ENCODE measurements at places on chromosomes 1 and 21.
A peak's percentile ranks its signal among the peaks of the same experiment; 100 is the strongest.

DNA sequence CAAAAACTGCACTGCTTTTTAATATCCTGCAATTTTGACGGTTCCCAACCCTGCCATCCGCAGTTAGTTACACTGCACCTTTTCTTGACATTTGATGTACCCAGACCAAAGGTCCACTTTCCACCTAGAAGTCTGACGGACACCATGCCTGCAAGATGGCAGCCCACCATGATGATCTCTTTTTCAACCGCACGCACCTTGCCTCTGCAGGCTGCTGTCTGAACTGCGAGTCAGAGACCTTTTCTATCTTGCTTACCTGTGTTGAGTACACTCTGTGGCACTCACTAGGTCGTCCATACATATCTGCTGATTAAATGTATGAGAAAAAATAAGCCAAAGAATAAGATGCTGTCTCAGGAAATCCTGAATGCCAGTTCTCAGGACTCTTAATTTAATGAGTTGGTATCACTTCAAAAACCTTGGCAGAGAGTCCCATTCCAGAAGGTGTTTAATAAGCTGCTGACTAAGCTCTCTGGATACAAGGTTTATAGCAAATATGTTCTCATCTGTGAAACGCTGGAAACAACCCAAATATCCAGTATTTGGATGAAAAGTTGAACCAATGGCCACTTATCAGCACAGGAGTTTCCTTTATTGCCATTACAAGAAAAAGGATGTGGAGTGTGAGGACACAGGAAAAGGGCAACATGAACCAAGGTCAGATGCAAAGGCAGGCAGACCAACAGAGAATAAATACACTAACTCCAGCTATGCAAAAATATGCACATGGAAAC, 37.9 kb downstream of the GNG12 start:
- DNase-seq, result peak; percentile 68

- no peak for DNase-seq
Measured at GRCh38 chr1:176987016-176987415, 177.5 kb downstream of the ASTN1 start.

GRCh38 chr1:201739492-201740085, 89.4 kb upstream of the IPO9 start:
- DNase-seq, result no peak

GRCh38 chr1:53410100-53410541, 49.1 kb upstream of the DMRTB1 start:
- DNase-seq, result no peak

DNA sequence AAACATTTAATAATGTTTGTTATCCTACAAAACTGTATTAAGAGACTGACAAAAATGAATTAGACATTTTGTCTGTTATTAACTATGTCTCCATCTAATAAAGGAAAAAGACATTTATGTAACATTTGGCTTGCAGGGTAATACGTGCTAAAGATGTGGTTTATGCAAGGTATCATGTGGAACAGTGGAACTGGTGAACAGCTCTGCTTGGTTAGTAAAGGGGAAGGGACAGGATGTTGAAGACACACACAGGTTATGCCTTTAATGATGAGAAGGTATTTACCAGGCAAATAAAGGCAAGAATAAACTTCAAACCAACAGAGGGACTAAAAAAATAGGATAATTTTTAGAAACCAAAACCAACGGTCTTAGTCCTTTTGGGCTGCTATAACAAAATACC, 93.1 kb downstream of the UCHL5 start:
- DNase-seq, result no peak

DNA sequence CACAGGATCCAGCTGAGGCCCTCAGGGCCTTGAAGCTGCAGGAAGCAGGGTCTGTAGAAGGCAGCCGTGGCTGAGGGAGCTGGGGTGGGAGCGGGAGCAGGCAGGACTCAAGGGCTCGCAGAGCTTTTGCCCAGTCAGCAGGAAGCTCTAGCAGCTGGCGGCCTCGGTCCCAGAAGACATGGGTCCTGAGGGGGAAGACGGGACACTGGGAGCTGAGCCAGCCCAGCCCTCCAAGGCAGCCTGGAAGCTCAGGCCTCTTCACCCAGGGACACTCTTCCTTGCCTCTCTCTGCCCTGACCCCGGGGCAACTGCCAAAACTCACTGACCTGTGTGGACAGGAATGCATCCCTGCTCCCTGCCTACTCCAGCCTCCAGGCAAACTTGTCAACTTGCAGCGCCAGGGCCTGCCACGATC, 8.9 kb downstream of the ADGRB2 start:
- no peak for DNase-seq

- DNase-seq, result no peak
Measured at GRCh38 chr1:153760440-153760839, 14.8 kb upstream of the SLC27A3 start.

DNA sequence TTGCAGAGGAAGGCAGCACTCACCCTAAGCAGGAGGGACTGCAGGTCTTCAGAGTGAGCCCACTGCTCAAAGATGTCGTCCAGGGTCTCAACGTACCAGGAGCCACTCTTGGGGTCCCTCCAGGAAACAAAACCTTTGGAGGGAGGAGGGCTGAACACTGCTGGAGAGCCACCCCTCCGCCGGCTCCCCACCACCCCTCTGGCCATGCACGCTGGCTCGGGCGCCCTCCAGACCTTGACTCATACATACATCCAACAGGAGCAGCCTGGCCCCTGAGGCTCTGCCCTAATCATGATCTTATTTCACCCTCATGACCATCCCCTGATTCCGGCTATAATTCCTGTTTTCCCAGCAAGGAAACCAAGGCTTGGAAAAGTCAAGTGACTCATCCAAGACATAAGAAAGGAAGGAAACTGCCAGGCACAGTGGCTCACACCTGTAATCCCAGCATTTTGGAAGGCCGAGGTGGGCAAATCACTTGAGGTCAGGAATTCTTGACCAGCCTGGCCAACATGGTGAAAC, 18.0 kb downstream of the CELA2B start:
- DNase-seq, result no peak

DNA sequence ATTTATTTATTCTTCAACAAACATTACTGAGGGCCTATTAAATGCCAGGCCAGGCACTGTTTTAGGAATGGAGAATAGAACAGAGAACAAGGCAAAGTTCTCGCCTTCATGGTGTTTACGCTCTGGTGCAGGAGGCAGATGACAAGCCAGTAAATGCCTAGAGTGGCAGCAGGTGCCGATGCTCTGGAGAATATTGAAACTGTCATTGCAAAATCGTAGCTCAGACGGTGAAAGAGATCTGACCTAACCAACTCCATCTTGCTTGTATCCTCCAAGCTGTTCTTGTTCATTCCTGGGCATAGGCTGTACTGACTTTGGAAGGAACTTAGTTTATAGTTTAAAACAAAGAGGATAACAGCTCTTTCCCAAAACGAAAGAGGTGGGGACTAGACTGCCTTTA, 13.5 kb upstream of the ENO1 start:
- DNase-seq, result no peak

- no peak for DNase-seq
Measured at GRCh38 chr1:39642796-39643195, 3.4 kb upstream of the HEYL start.

GRCh38 chr1:199821029-199821779, 206.3 kb upstream of the NR5A2 start:
- no peak for DNase-seq

DNA sequence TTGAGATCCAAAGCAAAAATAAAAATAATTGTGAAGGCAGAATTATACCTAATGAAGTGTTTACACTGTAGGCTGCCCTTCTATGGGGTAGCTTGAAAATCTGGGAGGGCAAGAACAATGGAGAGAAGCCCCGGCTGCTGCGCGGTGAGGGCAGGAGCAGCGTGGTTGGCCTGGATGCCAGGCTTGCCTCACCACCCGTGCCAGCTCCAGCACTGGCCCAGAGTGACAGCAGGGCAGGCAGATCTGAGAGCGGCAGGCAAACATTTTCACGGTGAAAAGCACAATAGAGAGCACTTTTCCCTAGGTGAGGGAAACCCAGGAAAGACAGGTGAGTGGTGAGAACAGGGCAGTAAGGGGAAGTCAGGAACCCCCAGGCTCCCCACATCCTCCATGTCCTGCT, 1.4 kb downstream of the PROK1 start:
- no peak for DNase-seq

GRCh38 chr1:33348676-33349080, 27.8 kb upstream of the A3GALT2 start:
- no peak for DNase-seq

- no peak for DNase-seq
Measured at GRCh38 chr1:72010094-72010431, 272.3 kb downstream of the NEGR1 start.

GRCh38 chr21:42320791-42321190, 5.6 kb upstream of the TFF3 start:
- no peak for DNase-seq

GRCh38 chr1:233081735-233082134, 131.3 kb downstream of the NTPCR start:
- DNase-seq, result no peak

GRCh38 chr1:56453016-56453415, 126.3 kb downstream of the PLPP3 start:
- DNase-seq, result no peak

DNA sequence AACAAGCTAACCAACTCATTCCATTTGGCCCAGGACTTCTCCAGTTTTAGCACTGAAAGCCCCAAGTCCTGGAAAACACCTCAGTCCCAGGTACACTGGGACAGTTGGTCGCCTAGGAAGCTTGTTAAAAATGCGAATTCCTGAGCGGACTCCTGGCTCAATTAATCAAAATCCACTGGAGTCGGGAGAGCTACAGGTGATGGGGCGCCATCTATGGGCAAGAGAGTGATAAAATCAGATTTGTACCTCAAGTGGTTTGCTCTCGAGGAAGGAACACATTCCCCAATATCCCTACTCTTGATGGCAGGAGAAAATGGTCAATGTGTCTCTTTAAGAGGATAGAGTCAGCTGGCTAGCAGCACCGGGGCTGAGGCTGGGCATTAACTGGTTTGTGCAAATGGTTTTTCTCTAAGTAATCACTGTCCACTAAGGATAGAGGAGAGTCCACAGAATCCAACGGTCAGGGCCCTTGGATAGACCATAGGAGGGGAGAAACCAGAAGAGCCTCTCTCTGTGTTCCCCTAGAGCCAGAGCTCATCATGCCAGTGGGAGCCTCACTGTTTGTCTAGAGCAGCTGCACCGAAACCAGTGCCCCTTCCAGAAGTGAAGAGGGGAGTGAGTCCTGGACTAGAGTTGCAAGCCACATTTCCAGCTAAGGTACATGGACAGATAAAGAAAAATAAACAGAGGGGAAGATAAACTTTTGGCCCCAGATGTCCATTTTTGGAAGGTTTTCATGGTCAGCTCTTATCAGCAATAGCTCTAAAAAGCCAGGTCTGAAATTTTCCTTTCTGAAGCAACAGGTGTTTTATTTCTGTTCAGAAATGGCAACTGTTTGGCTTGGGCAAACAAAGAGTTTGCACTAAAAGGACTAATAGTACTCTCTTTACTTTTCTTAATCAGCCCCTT, 148.5 kb downstream of the TENT5C start:
- DNase-seq, result peak; percentile 11

- peak; percentile 96 for DNase-seq
Measured at GRCh38 chr1:31753707-31754349, 10.3 kb downstream of the ADGRB2 start.

GRCh38 chr21:44996983-44997936, 57.4 kb downstream of the SLX9 start:
- DNase-seq, result no peak

- DNase-seq, result no peak
Measured at GRCh38 chr1:18778437-18778836, 81.0 kb downstream of the TAS1R2 start.

- DNase-seq, result peak; percentile 90
Measured at GRCh38 chr1:8525558-8526275, 207.8 kb downstream of the SLC45A1 start.

DNA sequence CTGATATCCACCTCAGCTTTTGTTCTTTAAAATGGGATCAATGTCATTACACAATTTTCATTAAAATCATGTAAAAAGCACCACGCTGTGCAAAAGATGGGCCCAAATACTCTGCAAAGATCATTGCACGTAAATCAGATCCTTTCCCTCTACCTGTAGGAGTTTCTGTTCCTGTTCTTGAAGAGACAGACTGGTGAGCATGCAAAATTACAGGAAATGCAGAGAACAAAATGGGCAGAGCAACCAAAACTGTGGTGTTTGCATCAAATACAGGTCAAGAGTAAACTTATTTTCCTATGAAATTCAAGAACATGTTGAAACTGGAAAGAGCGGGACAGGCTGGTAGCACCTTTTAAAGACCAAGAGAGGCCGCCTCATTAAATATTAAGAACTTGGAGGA, 294.9 kb upstream of the ADGRL2 start:
- DNase-seq, result no peak

DNA sequence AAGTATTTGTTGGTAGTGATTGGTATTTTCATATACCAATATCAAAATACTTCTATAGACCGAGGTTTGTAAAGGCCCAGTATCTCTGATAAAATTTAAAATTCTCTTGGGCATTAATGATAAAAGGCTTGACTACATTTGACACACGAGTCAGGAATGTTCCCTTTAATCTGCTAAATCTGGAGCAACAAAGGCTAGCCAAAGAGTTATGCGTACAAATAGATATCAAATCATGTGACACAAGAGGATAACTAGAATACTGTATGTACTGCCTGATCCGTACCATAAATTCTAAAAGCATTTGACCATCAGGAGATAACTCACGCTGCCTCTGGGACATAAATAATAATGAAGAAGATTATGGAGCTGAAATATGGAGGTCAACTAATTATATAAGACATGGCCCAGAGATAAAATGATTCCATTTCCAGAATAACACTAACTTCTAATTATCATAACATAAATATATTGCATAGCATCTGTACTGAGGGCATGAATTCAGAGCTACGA, 64.2 kb upstream of the SH3GLB1 start:
- no peak for DNase-seq

GRCh38 chr1:200558866-200559459, 61.6 kb downstream of the KIF14 start:
- DNase-seq, result no peak

- DNase-seq, result no peak
Measured at GRCh38 chr1:182054698-182055326, 6.7 kb downstream of the ZNF648 start.

GRCh38 chr1:26983863-26984262, 9.6 kb upstream of the TRNP1 start:
- no peak for DNase-seq
